NCI-H1105 treated with DMSO at 0.1 percent for 48 hours (cell line): ENCODE measurements at places on chromosomes 6 and 20.
A peak's percentile ranks its signal among the peaks of the same experiment; 100 is the strongest.

DNA sequence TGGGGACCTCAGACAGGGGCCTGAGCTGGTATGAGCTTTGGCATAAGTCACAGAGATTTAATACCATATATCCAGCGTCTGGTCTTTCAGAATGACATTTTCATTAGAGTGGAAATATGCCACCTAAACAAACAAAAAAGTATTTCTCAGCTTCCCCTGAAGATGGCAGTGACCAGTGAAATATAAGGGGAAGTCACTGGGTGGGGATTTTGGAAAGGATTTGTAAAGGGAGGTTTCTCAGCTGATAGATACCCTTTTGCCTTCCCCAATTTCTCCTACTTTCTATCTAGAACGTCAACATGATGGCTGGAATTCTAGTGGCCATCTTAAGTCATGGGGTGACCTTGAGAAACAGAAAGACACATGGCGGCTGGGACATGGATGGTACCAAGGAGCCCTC, 137.7 kb upstream of the LRFN2 start:
- DNase-seq = no peak

- DNase-seq = no peak
Measured at GRCh38 chr6:164108092-164108491, 693.6 kb downstream of the QKI start.

- DNase-seq = no peak
Measured at GRCh38 chr6:39816747-39817146, 24.6 kb downstream of the DAAM2 start.

DNA sequence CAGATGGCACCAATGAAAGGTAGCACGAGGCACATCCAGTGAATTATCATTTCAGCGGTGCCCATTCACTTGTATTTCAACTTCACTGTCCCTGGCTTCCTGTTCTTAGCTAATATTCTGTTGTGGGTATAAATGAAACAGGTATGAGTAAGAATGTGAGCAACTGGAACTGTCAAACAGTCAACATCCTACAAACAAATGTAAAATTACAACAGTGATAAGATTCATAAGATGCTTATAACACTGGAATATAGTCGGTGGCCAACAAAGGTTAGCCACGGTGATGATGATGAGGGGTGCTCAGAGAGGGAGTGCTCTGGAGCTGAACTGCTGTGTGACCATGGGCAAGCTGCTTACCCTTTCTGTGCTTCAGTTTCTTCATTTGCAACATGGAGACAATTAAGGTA, 74.9 kb upstream of the TOX2 start:
- no peak for DNase-seq

DNA sequence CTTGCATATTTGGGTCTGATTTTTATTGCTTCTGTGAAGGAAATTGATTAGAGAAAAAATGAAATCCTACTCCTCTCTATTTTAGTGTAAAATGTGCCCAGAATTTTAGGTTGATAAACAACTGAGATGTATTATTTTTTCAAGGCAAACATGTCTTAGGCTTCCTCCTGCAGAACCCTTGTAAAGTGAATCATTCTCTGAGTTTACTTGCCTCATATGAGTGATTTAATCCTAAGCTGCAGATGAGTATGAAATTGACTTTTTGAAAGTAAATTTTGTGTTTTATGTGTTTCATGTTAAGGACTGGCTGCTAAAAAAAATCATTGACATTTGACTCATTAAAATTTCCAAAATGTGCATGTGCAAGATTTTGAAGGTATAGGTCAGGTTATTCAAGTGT, 138.5 kb upstream of the PHACTR1 start:
- no peak for DNase-seq

GRCh38 chr6:140236732-140237131, 862.3 kb upstream of the CITED2 start:
- DNase-seq = no peak

- DNase-seq = no peak
Measured at GRCh38 chr6:152571089-152571488, 66.1 kb downstream of the SYNE1 start.

DNA sequence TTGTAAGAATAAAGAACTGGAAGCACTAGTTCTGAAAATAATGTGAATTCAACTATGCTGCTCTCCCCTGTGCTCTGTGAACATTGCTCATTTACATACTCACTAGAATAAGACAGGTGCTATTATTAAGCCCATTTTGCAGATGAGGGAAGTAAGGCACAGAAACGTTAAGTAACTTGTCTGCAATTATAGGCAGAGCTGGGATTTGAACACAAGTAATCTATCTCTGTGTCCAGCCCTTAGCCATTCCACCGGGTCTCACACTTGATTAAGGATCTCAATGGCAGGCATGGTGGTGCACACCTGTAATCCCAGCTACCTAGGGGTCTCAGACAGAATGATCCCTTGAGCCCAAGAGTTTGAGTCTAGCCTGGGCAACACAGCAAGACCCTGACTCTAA, 357.7 kb downstream of the CD83 start:
- no peak for DNase-seq

GRCh38 chr6:81748994-81749393, 3.5 kb downstream of the TENT5A start:
- no peak for DNase-seq

- no peak for DNase-seq
Measured at GRCh38 chr20:38418509-38419204, 16.5 kb downstream of the SNHG17 start.

- DNase-seq = no peak
Measured at GRCh38 chr20:18689557-18689956, 101.7 kb downstream of the DTD1 start.

DNA sequence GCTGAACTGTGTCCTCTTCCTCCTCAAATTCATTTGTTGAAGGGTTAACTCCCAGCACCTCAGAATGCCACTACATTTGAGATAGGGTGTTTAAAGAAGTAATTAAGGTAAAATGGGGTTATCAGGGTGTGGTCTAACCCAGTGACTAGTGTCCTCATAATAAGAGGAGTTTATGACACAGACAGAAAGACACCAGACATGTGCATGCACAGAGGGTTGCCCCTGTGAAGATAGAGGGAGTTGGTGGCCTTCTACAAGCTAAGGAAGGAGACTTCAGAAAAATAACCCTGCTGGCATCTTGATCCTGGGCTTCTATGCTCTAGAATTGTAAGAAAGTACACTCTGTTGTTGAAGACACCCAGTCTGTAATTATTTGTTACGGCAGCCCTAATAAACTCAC, 24.9 kb upstream of the EDN1 start:
- no peak for DNase-seq

DNA sequence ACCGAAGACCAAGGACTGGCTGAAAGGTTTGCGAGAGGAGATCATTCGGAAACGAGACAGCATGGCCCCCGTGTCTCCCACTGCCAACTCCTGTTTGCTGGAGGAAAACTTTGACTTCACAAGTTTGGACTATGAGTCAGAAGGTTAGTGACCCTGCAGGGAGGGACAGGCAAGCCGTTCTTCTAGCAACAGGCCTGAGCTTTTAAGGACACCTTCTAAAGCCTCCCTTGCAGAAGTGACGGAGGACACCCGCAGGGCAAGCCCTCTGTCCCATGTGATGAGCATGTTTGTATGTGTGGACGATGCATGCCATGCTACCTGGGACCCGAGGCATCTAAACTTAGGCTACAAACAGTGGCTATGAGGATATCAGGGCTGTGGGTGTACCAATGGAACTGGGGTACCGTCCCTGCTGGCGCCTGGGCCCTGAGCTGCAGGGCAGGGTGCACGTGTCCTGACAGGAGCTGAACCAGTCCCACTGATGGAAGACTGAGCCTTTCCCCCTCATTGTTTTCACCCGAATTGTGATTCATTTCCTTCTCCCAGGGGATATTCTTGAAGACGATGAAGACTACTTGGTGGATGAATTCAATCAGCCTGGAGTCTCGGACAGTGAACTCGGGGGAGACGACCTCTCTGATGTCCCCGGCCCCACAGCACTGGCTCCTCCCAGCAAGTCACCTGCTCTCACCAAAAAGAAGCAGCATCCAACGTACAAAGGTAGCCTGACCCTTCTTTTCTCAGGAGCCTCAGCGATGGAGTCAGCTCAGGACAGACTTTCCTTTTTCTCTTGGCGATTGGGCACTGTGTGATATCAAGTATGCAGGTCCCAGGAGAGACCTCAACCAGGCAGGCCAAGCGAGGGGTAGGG, 84.4 kb downstream of the SERAC1 start:
- no peak for DNase-seq

GRCh38 chr6:13795041-13795750, 19.2 kb downstream of the MCUR1 start:
- peak; percentile 76 for DNase-seq

GRCh38 chr20:43533060-43533459, 25.6 kb downstream of the L3MBTL1 start:
- no peak for DNase-seq

DNA sequence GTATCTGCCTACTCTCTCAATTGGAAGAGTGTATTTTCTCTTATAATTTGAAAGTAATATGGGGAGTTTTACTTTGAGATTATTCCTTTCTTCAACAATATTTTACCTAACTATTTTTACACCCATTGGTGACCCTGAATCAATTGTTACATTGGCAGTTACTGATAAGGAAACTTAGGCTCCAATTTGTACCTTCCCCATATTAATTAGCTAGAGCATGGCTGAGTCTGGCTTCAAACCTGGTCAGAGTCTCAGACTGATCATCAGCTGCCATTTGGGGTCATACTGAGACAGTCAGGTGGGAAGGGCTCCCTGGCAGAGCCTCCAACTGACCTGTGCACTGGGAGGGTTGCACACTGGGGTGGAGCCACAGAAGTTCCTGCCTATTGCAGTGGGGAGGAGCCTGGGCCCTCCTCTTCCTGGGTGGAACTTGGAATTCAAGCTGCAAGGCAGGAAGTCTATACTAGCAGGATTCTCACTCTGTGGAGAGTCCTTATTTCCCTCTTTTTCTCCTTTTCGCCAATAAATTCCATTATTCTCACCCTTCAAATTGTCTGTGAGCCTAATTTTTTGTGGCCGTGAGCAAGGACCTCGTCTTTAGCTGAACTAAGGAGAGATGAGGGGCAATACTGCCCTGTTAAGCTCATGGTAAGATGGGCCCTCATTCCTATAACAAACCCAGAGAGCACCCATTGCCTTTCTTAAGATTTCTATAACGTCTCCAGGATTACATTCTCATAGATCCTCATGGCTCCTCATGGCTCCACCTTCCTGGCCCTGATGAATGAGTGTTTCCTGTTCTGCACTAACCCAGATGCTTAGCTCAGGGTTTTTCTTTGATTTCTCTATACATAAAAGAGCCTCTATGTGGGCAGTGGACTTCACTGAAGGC, 285.1 kb downstream of the ADGB start:
- no peak for DNase-seq

DNA sequence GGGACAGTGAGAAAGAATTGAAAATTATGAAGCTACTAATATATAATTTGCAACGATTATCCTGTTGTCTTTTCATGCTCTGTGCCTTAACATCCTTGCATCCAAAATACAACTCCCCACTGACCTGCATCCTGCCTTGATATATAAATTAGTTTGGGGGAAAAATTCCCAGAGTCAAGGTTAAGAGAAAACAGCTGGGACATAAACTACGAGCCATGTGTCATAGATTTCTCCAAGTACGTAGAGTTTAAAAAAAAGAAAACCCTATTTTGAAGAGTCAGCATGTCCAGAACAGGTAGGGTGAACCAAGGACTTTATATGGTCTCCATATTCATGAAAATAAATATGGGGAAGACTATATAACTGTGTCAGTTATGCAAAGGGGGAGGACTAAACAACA, 123.8 kb upstream of the MARCKS start:
- DNase-seq = no peak

GRCh38 chr20:24147961-24148360, 159.4 kb upstream of the GGTLC1 start:
- no peak for DNase-seq

DNA sequence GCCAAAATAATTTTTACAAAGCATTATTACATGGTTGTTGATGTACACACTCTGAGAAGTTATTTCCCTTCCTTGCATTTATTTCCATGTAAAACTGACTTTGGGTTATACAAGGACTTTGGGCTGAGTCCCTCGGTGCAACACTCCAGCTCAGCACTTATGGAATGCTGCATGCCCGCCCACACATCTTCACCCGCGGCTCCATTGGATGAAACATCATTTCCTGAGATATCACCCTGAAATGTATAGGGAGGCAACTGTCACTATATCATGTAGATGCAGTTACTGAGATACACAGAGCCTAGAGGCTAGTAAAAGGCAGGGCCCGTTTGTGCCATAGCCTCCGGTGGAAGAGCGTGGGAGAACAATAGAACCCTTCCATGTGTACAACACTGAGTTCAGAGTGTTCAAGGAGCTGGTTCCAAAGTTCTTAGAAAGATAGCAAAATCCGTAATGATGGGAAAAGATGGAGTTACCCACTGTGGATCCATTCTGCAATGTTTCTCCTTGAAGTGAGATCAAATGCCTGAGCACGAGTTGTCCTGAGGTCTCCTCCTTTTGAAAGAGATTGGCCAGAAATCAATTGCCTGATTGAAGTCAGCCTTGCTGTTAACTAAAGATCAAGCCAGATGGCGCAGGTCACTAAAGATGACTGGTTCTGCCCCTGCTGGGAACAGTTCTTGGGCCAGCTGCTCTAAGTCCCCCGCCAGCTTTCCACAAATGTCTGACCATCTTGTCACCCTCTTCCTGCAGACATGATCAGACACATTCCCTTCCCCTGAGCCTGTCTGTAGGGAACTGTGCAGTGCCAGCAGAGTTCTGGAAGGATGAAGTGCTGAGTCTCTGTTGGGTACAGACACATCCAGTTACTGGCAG, 100.9 kb upstream of the IYD start:
- DNase-seq = no peak

DNA sequence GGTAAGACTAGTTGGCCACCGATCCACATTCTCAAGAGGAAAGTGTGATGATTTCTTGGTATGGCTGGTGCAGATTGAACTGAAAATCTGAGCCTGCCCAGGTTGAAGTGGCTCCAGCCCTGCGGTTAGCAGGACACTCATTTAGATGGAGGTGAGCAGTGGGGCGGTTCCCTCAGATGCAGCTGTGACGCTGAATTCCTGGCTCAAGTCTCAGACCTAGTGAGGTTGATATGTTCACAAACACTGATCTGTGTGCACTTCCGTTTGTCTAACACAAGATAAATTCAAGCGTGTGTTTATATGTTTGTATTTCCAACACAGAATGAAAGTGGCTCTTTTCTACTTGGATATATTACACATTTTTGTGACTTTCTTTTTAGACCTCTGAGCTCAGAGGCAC, 83.4 kb upstream of the FRMD1 start:
- no peak for DNase-seq

- no peak for DNase-seq
Measured at GRCh38 chr6:127376685-127377084, 33.3 kb upstream of the ECHDC1 start.

- no peak for DNase-seq
Measured at GRCh38 chr6:144606083-144606482, 320.9 kb downstream of the UTRN start.

GRCh38 chr6:168699631-168700295, 258.8 kb downstream of the SMOC2 start:
- DNase-seq = peak; percentile 66

DNA sequence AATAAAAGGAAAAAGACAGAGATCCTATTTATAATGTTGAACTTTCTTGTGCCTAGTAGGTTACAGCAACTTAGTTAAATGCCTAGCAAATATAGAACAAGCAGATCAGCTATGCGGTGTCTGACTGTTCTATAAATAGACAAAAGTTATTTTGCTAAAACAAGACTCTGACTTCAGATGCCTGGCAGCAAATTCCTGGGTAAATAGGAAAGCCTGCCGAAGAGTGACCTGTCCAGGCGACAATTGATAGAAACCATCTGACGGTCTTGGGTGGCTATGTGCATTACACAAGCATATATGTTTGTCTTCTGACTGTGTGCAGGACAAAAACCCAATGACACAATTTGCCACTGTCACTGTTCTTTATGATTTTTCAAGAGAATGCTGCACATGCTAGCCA, 38.0 kb upstream of the PDE10A start:
- DNase-seq = no peak
